Astrocyte of the spinal cord (primary cell): ENCODE measurements at places on chromosomes 1 and 21.

DNA sequence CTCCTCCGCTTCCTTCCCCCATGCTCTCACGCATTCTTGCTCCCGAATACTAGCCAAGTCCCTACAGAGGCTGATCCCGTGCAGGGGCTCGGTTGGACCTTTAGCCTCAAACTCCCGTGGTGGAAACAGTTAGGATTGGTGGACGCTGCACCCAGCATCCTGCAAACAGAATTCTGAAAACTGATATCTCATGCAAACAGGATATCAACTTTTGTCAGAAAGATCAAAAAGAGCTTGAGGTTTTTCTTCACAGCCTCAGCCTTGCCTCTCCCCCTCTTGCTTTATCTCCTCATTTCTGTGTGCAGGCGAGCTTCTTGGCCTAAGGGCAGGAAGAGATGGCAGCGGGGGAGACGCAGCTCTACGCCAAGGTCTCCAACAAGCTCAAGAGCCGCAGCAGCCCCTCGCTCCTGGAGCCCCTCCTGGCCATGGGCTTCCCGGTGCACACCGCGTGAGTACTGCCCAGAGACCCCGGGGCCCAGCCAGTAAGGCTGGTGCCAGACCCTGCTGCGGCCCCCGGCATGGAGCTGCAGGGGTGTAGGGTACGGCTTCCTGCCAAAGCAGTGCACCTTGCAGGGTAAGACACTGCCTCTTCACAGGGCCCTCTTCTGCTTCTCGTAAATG lies at the start of gene UBASH3A:
Gene UBASH3A (plus strand): TSS at position 292 of the 621 bp plus-strand sequence. CDS start 44 bp downstream, at position 336.
- no peak for DNase-seq

DNA sequence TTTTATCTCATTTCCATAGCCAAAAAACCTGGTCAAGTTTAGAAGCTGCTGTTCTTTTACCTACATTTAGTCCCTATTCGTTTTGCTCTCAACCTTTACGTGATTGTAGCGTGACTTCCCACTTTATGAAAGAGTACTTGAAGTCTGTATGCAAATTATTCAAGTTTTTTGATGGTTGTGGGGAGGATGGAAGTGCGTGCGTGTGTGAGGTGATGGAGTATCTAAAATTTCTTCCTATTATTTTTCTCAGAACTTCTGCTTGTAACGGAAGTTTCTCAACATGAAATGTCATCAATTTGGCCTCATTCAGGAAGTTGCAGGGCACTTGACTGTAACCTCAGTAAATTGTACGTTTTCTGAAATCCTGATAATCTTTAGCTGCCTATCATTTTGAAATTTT lies 64.0 kb downstream of the SAMSN1 start:
- DNase-seq = no peak

- DNase-seq = no peak
Observed at GRCh38 chr1:70778934-70779333, 268.7 kb downstream of the PTGER3 start.

- DNase-seq = peak; percentile 22
Observed at GRCh38 chr1:37691497-37692077, 729 bp upstream of the CDCA8 start.

GRCh38 chr1:203282720-203283542 lies 22.4 kb upstream of the BTG2 start:
- no peak for DNase-seq

GRCh38 chr1:199310708-199311107 lies 671.9 kb downstream of the PTPRC start:
- DNase-seq = no peak

GRCh38 chr1:3345792-3346191 lies 108.7 kb upstream of the ARHGEF16 start:
- no peak for DNase-seq

DNA sequence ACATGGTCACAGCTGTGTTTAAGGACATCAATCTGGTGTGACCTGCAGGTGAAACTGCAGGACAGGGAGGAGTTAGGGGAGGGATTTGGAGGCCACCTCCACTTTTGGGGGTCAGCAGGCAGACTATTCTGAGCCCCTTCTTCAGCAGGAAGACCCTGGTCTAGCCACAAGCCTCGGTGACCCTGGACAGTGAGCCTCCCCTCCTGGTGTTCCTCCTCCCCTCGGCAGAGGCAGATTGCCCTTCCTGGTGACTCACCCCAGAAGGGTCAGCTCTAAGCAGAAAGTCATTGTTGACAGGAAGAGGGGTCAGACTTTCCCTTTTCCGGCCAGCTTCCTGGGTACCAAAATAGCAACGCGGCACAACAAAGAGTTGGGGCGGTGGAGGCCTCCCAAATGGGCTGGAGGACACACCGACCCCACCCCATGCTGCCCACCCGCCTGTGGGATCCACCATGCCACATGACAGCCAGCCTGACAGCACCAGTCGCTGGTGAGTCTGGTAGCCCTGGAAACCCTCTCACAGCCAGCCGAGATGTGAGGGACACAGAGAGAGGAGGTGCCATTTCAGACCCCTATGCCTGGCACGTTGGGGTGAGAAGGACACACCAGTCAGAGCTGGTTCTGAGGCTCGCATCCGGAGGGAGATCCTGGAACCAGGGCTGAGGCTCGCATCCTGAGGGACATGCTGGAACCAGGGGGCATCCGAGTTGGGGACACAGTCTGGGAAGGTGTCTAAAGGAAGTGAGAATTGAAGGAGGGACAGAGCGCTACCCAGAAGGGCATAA lies 14.7 kb upstream of the CSF1 start:
- DNase-seq = peak; percentile 49

- no peak for DNase-seq
Observed at GRCh38 chr1:7097938-7098592, 312.8 kb downstream of the CAMTA1 start.

GRCh38 chr21:34598931-34599400 lies 15.9 kb downstream of the RCAN1 start:
- peak; percentile 18 for DNase-seq

DNA sequence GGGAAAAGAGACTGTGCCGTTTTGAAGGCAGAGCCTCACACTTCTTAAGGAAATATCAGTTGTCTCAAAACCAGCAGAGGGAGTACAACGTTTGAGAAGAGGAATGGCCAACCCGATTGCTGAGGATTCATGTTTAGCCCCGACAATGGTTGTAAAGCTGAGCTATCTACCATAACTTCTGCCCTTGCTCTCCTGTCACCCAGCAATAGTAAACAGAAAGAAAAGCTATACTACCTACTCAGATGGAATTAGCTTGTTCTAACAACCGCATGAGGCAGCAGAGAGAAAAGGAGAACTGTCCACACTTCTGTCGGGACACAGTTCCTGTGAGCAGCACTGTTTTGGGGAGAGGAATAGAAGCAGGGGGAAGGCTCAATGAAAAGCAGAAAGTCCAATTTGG lies 91.2 kb downstream of the SLC45A1 start:
- peak; percentile 75 for DNase-seq

GRCh38 chr1:221164951-221165838 lies 286.0 kb downstream of the HLX start:
- DNase-seq = no peak

- DNase-seq = no peak
Observed at GRCh38 chr1:168453056-168453455, 90.7 kb downstream of the XCL2 start.

DNA sequence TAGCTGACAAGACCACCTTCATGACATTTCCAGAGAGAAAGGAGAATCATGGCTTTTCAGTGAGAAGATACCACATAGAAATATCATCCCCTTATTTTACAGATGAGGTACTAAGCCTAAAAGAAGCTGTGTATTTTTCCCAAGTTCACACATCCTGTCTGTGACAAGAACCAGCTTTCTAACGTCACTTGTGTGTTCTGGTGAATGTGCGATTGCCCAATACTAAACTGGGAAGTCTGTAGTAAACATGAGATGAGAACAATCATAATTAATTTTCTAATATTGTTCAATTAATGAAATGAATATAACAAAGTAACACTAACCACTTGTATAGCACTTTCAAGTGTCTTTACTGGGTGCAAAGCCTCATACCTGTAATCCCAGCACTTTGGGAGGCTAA lies 46.0 kb downstream of the PTGER3 start:
- DNase-seq = no peak

DNA sequence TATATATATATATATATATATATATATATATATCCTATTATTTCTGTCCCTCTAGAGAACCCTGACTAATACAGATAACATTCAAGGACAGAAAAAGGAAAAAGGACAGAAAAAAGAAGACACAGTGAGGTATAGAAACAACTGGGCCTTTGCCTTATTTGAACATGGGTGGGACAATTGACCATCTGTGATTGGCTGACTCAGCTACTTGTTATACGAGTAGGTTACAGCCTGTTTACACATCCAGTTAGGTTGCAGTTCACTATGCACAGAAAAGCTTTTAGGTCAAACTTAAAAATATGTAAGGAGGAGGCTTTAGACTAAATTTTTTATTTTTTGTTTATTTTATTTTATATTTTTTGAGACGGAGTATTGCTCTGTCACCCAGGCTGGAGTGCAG lies 39.8 kb upstream of the RGS8 start:
- no peak for DNase-seq

GRCh38 chr1:10973956-10974881 lies 38.2 kb upstream of the TARDBP start:
- no peak for DNase-seq

- DNase-seq = no peak
Observed at GRCh38 chr1:100440075-100440809, 87.9 kb downstream of the CDC14A start.

DNA sequence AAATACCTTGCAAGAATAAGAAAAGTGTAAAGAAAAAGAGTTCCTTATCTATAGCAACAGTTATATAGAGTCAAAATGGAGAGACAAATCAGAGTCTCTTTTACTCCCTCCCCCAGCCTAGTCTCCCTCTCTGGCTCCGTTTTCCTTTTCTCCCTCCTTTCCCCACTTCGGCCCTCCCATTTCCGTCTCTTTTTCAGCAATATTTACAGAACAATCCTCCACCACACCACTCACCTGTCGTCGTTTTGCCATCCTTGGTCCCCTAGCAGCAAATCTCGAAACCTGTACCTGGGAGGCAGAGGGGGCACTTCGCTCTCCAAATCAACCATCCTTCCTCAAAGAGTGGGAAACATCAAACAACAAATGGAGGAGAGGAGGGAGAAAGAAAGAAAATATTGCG lies 259 bp downstream of the KCNT2 start:
- peak; percentile 20 for DNase-seq

GRCh38 chr1:227756172-227756959 lies 21.1 kb downstream of the SNAP47 start:
- DNase-seq = no peak

- DNase-seq = no peak
Observed at GRCh38 chr1:215963040-215963439, 395.9 kb downstream of the KCTD3 start.

GRCh38 chr21:31964692-31965091 lies 91.9 kb downstream of the HUNK start:
- DNase-seq = no peak

DNA sequence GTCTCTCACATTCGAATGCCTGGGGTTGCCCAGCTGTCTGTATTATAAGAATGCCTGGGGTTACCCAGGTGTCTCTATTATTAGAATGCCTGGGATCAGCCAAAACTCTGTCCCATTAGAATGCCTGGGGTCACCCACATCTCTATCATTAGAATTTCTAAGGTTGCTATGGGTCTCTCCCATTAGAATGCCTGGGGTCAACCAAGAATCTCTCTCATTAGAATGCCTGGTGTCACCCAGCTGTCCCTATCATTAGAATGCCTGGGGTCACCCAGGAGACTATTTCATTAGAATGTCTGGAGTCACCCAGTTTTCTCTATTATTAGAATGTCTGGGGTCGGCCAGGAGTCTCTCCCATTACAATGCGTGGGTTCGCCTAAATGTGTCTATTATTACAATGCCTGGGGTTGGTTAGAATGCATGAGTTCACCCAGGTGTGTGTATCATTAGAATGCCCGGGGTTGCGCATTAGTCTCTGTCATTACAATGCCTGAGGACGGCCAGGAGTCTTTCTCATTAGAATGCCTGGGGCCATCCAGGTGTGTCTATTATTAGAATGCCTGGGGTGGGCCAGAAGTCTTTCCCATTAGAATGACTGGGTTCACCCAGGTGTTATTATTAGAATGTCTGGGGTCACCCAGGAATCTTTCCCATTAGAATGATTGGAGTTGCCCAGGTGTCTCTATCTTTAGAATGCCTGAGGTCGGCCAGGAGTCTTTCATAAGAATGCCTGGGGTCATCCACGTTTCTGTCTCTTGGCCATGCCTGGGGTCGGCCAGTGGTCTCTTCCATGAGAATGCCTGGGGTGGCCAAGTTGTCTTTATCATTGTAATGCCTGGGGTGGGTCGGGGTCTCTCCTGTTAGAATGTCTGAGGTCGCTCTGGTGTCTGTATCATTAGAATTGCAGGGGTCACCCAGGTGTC lies 59.6 kb downstream of the RNF187 start:
- DNase-seq = no peak

DNA sequence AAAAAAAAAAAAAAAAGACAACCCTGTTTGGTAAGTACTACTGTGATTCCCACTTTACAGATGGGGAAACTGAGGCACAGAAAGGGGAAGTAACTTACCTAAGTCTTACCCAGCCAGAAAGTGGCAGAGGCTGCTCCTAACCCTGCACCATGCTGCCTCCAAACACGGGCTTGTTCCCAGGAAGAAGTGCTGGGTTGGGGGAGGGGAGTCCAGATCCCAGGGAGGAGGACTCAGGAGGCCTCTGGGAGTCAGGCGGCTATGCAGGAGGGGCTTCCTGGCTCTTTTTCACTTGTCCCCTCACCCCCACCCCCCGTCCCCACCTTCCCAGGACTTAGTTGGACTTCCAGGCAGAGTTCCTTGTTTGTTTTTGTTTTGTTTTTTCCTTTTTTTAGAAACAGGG lies 23.9 kb downstream of the PIK3CD start:
- DNase-seq = no peak

- no peak for DNase-seq
Observed at GRCh38 chr1:158371188-158371953, 17.7 kb downstream of the CD1E start.

DNA sequence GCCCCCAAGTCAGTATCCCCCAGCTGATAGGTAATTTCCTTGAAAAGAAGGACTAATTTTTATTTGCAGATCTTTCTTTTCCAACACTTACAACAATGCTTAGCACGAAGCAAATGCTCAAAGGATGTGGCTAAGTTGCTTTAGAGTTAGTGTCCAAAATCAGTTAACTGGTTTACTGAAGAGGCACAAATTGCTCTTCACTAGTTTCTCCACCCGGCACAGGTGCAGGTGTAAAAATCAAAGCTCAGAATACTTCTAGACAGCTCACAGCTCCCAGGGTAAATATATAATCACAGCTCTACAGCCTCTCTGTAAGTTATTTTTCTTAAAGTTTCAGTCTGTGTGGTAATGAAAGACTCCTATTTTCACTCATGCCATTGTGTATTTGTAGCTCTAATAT lies 361.8 kb downstream of the NEGR1 start:
- DNase-seq = no peak
